ENCODE measurements at places on chromosomes 11 and 22.

- DNase-seq, result no peak
Observed at GRCh38 chr11:3037945-3038271, 19.3 kb downstream of the CARS1 start.

DNA sequence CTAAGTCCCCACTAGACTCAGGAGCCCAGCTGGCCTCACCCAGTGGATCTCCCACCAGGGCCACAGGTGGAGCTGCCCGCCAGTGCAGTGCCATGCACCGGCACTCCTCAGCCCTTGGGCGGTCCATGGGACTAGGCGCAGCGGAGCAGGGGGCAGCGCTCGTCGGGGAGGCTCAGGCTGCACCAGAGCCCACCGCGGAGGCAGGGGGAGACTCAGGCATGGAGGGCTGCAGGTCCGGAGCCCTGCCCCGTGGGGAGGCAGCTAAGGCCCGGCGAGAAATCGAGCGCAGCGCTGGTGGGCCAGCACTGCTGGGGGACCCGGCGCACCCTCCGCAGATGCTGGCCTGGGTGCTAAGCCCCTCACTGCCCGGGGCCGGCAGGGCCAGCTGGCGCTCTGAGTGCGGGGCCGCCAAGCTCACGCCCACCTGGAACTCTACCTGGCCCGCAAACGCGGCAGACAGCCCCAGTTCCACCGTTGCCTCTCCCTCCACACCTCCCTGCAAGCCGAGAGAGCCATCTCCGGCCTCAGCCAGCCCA is 1275.2 kb upstream of the CNTN5 start:
- no peak for DNase-seq

- DNase-seq, result no peak
Observed at GRCh38 chr22:28506150-28506535, 173.5 kb downstream of the TTC28 start.

DNA sequence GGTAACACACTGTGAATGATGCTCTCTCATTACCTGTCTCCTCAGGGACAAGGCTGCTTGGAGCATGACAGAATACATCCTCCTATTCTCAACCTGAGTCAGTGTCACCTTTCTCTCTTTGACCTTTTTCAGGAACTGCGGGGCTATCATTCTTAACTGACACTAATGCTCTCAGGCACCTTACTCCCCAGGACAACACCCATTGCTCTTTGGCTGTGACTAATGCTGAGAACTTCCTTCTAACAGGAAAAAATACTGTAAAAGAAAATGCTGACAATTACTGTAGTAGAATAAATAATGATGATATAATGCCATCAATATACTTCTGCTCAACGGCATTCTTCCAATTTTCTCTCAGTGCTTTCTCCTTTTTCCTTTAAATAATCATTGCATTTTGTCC is 2082.7 kb upstream of the RAG2 start:
- peak; percentile 3 for DNase-seq

All from NCI-H226 (cell line).